ENCODE measurements at places on chromosomes 4 and X.
A peak's percentile ranks its signal among the peaks of the same experiment; 100 is the strongest.

GRCh38 chrX:126770179-126770578 is 49.4 kb upstream of the PRR32 start:
- DNase-seq: no peak

DNA sequence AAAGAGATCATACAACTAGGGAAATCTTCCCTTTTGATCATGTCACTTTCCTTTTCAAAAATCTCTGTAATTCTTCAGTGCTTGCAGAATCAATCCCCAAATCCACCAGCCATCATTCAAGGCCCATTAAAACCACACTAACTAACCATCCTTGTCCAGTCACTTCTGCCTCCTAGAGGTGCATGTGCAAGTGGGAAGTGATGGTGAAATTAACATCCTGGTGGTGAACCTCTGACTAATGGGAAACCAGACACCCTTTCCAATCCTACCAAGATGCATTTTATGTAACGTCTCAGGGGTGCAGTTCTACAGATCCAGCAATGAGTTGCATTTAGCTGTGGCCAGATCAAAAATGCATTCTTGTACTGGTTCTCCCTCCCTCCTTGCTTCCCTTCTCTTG is 341.8 kb downstream of the RAPGEF2 start:
- peak; percentile 62 for DNase-seq

DNA sequence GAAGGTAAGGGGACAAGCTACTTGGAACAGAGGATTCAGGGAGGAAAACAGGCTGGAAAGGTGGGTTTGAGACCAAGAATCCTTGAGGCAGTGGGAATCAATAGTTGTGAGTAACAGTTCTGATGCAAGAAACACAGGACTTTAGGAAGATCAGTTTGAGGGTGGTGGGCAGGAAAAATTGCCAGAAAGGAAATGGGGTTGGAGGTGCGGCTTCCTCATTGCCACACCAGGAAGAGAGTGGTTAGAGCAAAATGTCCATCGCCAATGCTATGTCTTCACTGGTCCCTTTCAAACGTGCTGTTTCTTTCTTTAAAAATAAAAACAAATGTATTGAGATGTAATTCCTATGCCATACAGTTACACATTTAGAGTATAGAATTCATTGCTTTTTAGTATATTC is 57.1 kb upstream of the NOCT start:
- no peak for DNase-seq

GRCh38 chrX:34147345-34147744 is 15.2 kb upstream of the FAM47A start:
- DNase-seq: no peak
